ENCODE measurements at places on chromosomes 3 and 15.

- DNase-seq: peak; percentile 14
Measured at GRCh38 chr15:56428821-56429458, 36.0 kb downstream of the MNS1 start.

DNA sequence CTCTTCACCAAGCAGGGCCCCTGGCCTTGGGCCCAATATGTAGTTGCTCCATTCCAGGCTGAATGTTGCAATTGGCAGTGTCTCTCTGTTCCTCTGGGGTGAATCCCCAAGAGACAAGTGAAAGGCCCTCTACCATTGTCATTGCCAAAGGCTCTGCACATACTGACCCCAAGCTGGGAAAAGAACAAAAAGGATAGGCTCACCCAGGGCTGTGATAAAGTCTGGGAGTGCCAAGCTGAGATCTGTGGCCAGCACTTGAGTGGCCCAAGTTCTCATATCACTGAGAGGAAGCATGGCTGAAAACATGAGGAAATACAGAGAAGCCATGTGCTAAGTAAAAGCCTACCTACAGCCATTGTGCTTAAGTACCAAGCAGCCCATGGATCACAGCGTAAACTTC is 612.2 kb upstream of the EPHA6 start:
- no peak for DNase-seq

DNA sequence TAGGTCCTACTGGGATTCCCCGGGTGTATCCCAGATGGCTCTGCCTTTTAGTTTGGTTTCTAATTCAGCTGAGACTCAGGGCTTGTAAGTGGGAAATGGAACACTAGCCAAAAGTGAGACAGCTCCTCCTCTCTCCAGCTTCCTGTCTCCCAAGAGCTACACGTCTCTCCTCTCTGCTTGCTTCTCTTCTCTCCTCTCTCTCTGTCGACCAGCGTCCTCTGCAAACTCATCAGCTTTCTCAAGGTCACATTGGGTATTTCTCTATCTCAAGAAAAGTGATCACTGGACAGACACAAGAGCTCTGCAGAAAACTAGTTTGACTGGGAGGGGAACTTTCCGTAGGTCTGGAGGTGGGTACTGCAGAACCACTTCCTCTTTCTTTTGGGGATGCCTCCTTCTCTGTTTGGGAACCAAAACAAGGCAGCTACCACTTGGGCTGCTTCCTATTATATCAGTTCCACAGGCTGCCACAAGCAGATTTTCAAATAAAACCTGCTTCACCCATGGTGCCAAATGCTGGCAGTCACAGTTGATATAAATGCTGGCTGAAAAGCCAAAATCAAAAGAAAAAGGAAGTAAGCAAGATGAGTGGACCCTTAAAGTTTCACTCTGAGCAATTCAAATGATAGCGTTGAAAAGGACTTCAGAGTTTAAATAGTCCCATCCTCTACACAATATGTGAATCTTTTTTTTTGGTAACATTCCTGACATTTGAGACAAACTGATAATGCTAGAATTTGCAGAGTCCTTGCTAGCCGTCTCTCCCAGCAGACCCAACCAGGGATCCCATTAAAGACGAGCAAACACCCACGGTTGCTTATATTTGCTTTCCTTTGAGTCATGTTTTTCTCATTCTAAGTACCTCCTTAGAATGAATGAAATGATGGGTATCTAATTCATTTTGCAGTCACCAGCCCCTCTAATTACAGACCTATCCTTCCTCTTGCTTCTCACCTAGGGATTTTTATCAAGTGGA is 7.2 kb upstream of the DYNC1LI1 start:
- DNase-seq: peak; percentile 25

DNA sequence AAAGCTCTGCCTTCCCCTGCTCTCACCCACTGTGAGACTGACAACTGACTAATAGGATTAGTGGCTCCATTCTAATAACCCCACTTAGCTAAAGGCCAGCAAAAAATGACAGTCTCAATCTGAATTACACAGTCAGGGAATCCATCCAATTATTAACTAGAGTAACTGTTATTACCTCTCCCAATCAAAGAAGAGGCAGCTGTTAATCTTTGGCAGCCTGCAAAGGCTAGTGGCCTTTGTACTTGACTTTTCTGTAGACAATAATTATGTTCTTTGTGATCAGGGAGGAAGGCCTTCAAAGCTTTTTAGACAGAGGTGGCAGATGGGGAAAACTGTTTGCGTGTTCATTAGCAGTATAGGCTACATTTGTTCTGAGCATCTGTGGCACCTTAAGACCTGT is 177.7 kb downstream of the ISL2 start:
- no peak for DNase-seq

- DNase-seq: no peak
Measured at GRCh38 chr3:161567577-161568361, 71.2 kb downstream of the OTOL1 start.

Data from CD4-positive, alpha-beta T cell treated with Interleukin-4 for 1 hour (primary cell).